ENCODE measurements at places on chromosomes 7 and 10.

DNA sequence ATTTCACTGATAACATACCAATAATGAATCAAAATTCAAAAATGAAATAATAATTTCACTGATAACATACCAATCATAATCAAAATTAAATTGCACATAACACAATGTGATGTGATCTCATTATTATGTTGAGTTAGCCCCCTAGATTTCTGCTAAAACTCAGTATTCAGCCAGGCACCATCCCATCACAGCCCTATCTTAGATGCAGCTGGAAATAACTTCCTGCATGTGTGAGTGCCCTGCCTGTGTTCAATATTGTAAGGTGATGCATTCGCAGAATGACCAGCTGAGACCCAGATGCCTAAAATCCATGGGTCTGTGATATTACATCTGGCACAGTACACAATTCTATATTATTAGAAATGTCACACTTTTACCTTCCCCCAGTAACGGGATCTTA is 142.4 kb downstream of the CALCR start:
- DNase-seq, result no peak

DNA sequence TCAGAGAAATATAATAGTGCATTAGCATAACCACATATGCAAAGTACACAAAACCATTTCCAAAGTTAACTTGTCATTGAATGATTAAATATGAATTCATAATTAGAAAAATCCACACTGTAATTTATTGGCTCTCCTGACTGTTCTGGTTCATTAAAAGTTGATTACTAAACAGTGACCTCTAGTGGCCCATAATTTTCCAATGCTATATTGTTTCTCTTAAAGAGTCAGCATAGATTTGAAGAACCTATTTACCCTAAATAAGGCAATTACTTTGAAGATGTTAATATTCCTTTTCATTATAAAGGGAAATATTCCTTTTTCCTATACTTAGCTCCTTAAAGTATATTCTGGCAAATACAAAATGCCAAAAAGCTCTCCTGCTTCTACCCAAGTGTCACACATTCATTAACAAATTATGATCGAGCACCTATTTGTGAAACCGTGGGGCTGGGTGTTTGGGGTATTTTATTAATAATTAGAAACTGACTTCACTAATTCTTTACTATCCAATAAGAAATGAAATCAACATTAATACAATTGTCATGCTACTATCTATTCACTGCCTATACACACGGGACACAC is 86.2 kb downstream of the HIBADH start:
- no peak for DNase-seq

DNA sequence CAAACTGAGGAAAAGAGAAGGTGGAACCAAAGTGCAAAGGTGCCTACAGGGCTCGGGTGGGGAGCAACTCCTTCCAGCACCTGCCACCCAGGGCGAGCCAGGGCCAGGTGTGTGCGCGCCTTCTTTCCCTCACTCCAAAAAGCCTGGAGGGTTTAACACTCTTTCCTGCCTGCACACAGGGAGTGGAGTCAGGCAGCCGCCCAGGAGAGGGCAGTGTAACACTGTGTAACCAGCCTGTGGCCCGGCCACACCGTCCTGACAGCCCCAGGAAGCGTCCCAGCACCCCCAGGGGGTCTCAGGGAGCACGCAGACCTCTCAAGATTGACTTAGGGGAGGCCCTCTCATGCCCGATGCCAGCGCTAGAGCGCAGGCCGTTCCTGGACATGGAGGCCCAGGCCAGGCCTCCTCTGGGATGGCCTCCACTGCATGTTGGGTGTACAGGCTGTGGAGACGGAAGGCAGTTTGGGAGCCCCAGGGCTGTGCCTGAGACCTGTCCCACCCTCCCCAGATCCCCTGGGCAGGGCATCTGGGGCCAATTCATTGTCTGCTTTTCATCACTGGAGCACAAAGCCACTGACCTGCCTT is 13.4 kb downstream of the BRI3 start:
- DNase-seq, result no peak

- no peak for DNase-seq
These were observed 303.8 kb downstream of the KCNMA1 start for GRCh38 chr10:77333610-77334340.

DNA sequence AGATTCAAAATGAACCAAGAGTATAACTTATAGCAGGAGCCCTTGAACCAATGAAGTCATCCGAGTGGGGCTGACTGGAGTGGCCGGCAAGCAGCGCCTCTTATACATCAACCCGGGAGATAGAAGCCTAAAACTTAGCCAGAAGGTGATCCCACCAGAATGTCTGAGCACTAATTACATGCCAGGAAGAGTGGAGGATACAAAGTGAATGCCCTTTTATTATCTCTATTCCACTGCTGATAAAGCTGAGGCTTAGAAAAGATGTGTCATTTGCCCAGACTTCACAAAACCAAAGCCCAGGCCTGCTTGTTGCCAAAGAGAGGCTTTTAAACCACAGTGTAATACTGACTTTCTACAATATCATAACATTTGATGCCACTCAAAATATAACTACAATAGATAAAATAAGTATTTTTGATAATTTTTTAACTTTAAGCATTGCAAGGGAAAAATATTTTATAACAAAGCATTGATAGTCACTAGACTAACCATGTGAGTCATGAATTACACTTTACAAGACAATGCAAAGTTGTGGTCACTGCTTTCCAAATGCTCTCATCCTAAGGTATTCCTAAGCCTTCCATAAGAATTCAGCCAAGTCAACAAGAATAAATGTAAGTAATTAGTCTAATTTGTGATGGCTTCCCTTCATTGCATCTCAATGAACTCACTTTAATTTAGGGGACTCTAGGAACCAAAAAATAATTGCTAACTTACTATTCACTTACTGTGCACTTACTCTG is 58.6 kb upstream of the ARID5B start:
- no peak for DNase-seq

GRCh38 chr7:50599385-50599784 is 34.2 kb upstream of the DDC start:
- no peak for DNase-seq

DNA sequence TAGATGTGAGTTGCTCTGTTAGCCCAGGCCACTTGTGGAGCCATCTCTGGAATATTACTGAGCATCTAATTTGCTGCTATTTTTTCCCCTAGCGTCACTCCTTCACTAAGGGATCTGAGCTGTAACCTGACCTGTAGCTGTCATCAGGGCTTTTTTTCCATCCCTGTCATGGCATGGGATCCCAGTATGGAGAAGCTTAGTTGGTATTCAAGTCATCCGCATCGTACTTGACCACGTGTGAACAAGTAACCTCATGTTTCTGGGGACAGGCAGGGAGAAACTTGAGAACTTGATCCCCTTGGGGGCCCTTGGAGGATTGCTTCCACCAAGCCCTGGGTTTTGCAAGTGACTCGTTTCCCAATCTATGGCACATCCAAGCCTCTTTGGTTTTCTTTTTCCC is 474.4 kb upstream of the GALNT17 start:
- DNase-seq, result no peak

- DNase-seq, result no peak
These were observed 641.2 kb downstream of the SDK1 start for GRCh38 chr7:3942276-3942675.

GRCh38 chr10:50470345-50470744 is 153.4 kb downstream of the SGMS1 start:
- no peak for DNase-seq

DNA sequence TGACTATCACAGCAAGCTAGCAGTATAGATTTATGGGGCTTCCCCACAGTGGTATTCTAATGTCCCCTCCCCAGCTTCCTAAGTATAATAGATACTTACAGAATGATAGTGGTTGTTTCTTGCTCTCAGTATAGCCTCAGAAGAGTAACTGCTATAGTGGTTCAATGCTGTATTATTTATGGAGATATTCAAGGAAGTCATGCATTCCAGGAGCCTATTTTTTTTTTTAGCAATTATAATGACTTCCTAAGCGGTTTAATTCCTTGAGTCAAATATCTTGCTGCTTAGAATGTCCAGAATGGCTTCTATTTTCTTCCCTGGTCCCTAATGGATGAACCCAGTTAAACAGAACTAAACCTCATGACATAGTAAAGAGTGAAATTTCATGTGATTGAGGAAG is 451.5 kb upstream of the SEMA3D start:
- no peak for DNase-seq

DNA sequence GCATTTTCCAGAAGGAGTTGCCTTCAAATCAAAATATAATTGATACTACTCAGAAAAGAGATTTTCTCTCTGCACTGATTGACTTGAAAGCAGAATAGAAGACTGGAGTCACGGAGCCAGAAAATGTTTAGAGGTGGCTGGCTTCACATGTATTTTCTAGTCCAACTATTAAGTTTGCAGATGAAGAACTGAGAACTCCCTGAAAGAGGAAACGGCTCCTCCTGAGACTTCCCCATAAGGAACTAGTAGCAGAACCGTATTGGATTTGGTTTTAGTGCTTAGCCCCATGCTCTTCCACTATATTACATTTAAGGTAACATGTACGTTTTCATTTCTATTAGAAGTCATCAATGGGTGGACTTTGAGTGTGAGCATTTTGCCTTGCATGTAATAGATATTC is 946.3 kb downstream of the CNTNAP2 start:
- DNase-seq, result no peak

- DNase-seq, result no peak
These were observed 560 bp downstream of the CPA4 start for GRCh38 chr7:130293521-130293920.

- no peak for DNase-seq
These were observed 108.9 kb downstream of the NKX6-2 start for GRCh38 chr10:132677096-132677472.

DNA sequence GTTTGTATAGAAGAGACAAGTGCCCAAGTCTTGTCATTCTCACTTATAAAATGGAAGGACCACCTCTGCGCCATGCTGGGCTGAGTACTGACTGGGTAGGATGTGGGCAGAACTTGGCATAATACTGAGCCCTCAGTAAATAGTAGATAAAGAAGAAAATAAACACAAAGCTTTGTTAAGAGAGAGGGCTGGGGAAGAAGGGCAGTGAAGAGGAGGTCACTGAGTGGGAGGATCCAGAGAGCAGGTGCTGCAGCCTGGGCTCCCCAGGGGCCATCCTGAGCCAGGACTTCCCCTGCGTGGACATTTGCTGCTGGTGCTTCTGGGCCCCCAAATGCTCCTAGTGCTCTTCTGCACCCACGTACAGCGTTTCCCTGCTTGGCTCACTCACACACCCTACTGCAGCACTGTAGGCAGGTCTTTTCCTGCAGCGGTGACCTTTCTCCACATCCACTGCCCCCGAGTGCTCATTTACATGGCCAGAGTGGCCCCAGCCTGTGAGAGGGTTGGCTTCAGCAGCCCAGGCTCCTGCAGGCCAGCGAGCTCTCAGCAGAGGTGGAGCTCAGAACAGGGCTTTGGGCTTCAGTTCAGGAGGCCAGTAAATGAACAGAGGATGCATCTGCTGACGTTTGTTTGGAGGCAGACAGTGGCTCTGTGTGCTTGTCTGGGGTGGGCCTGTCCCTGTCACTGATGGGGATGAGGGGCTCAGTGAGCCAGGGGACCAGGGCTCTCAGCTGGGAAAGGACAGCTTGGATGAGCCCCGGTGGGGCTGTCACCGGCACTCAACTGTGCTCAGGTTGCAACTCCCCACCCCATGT is 164.6 kb downstream of the ADARB2 start:
- no peak for DNase-seq

GRCh38 chr10:37003126-37003525 is 122.3 kb upstream of the ANKRD30A start:
- DNase-seq, result no peak

DNA sequence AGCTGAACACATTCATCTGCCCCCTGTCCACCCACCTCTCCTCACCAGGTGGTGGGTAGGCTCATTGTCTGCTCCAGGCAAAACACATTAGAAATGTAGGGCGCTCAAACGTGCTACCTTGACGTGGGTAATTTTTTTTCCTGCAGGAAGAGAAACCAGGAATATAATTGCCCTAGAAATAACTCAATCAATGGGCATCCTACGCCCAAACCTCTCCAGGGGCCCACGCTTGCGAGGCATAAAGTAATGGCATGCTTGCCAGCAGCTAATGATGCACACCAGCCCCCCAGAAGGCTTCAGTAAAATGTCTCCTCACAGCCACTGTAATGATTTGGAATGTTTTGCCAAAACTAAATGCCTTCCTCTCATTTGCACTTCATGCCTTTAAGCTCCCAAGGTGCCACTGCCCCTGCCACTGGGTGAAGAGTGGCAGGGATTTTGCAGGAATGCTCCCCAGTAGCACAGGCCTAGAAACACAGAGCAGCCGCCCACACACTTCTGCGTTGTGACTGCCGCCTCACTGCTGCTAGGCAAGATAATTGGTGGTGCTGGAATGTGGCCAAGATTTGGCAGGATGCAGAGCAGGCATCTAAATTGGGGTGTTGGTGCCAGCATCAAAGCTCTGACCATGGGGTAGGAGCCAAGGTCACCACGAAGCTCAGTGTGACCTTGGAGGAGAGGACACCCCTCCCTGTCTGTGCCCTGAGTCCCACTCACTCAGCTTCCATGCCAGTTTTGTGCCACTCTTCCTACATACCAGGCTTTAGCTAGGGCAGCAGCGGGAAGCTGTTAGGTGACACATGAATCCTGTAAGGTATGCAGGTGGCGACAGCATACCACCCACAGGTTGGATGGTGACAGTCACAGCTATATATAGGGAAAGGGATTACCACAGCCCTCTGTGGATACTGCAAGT is 48.7 kb upstream of the PPP1R3C start:
- DNase-seq, result no peak

GRCh38 chr7:54878339-54878738 is 119.3 kb upstream of the SEC61G start:
- no peak for DNase-seq

All from stimulated activated CD8-positive, alpha-beta memory T cell treated with anti-CD3 and anti-CD28 coated beads, Interleukin-12 subunit alpha, Interleukin-12 subunit beta, amount 100 ng/mL, for 4 hours (primary cell).